Daoy (cell line): ENCODE measurements at places on chromosomes 3 and 15. TPM values are rescaled to one million over a fixed set of nuclear protein-coding genes. Genes with fewer than 3 reads are reported as not detected.

The ZKSCAN7 gene
- total RNA-seq = 2.1 and 2.2 TPM in 2 replicates

The RASGRP1 gene
- 1.1 and 1.6 TPM in 2 replicates for total RNA-seq

The IL12A gene
- total RNA-seq = 0.51 TPM in 1 of 2 replicates, not detected in the other

The KAT2B gene
- 1.6 and 7.5 TPM in 2 replicates for total RNA-seq

The STAB1 gene
- not detected in 2 replicates for total RNA-seq

The CGNL1 gene
- total RNA-seq = 0.30 and 0.34 TPM in 2 replicates

The DPPA4 gene
- total RNA-seq = 7.2 and 11.1 TPM in 2 replicates

The MYEF2 gene
- total RNA-seq = 10.9 and 13.5 TPM in 2 replicates

The GATM gene
- total RNA-seq = 10.6 and 28.1 TPM in 2 replicates

The RPUSD2 gene
- 12.7 and 13.8 TPM in 2 replicates for total RNA-seq

The CKMT1B gene
- 3.4 and 6.5 TPM in 2 replicates for total RNA-seq

The CRYGS gene
- 0.51 and 2.6 TPM in 2 replicates for total RNA-seq

The ANKRD63 gene
- total RNA-seq = 0.63 and 0.97 TPM in 2 replicates

The EAF1 gene
- total RNA-seq = 18.2 and 20.8 TPM in 2 replicates

The SLC9A9 gene
- total RNA-seq = not detected in 2 replicates

The OR5K2 gene
- not detected in 2 replicates for total RNA-seq

The GABRA5 gene
- total RNA-seq = 0.97 and 5.9 TPM in 2 replicates

The GATA2 gene
- 7.5 and 12.2 TPM in 2 replicates for total RNA-seq

The GHSR gene
- not detected in 2 replicates for total RNA-seq

The CCR3 gene
- total RNA-seq = not detected in 2 replicates

The CHRNA7 gene
- 2.5 and 4.7 TPM in 2 replicates for total RNA-seq

The XYLB gene
- 2.1 and 2.5 TPM in 2 replicates for total RNA-seq

The PROS1 gene
- total RNA-seq = 5.9 and 8.3 TPM in 2 replicates

The ZNF770 gene
- total RNA-seq = 13.1 and 15.7 TPM in 2 replicates

The CD86 gene
- 0.15 and 0.29 TPM in 2 replicates for total RNA-seq

The PLA2G4D gene
- not detected in 2 replicates for total RNA-seq

The C3orf62 gene
- 0.74 and 0.86 TPM in 2 replicates for total RNA-seq

The STX19 gene
- total RNA-seq = not detected in 2 replicates

The CNTN4 gene
- total RNA-seq = 0.06 and 0.42 TPM in 2 replicates

The NPAP1 gene
- total RNA-seq = 0.03 and 0.17 TPM in 2 replicates
